Airway epithelial cell (primary cell): ENCODE measurements at places on chromosomes 4 and X. TPM values are rescaled to one million over a fixed set of nuclear protein-coding genes. Genes with fewer than 3 reads are reported as not detected.

Gene CXCL8
- total RNA-seq = 23.4 and 37.9 TPM in 2 replicates

Gene SAP30
- 17.8 and 19.7 TPM in 2 replicates for total RNA-seq

Gene PUDP
- total RNA-seq = 20.9 and 21.8 TPM in 2 replicates

Gene TLL1
- 0.92 and 1.1 TPM in 2 replicates for total RNA-seq

Gene POLN
- 0.37 and 1.1 TPM in 2 replicates for total RNA-seq

Gene TMPRSS11B
- total RNA-seq = 0.05 and 0.99 TPM in 2 replicates

Gene RNF212
- 0.35 TPM in 1 of 2 replicates, not detected in the other for total RNA-seq

Gene UGT2B15
- total RNA-seq = 1.2 TPM in 1 of 2 replicates, not detected in the other

Gene KIAA1210
- total RNA-seq = not detected in 2 replicates

Gene SLC34A2
- 0.09 and 0.21 TPM in 2 replicates for total RNA-seq

Gene SHOX
- not detected in 2 replicates for total RNA-seq

Gene SPANXA1
- not detected in 2 replicates for total RNA-seq

Gene STPG2
- total RNA-seq = not detected in 2 replicates

Gene CXCL6
- total RNA-seq = 2.3 and 3.6 TPM in 2 replicates

Gene GPRIN3
- not detected in 2 replicates for total RNA-seq

Gene PNCK
- total RNA-seq = 1.2 and 1.5 TPM in 2 replicates

Gene DUSP9
- 5.4 and 5.9 TPM in 2 replicates for total RNA-seq

Gene SPOCK3
- 0.56 and 3.5 TPM in 2 replicates for total RNA-seq

Gene SH3RF1
- 12.8 and 17.2 TPM in 2 replicates for total RNA-seq

Gene SPANXN3
- not detected in 2 replicates for total RNA-seq

Gene NR0B1
- 0.23 TPM in 1 of 2 replicates, not detected in the other for total RNA-seq

Gene SSX4
- total RNA-seq = not detected in 2 replicates

Gene NLGN4X
- total RNA-seq = not detected in 2 replicates

Gene PPP4R3C
- not detected in 2 replicates for total RNA-seq

Gene CTSO
- 1.8 and 2.9 TPM in 2 replicates for total RNA-seq

Gene SCML2
- total RNA-seq = 0.21 and 0.42 TPM in 2 replicates

Gene SPANXN1
- total RNA-seq = not detected in 2 replicates

Gene GPR78
- total RNA-seq = not detected in 2 replicates

Gene FHDC1
- 3.6 and 6.3 TPM in 2 replicates for total RNA-seq

Gene ANXA10
- 0.56 TPM in 1 of 2 replicates, not detected in the other for total RNA-seq

Gene KLHL8
- 3.4 and 4.9 TPM in 2 replicates for total RNA-seq

Gene MAP3K15
- total RNA-seq = not detected in 2 replicates

Gene NFKB1
- 23.8 and 33.9 TPM in 2 replicates for total RNA-seq

Gene COL25A1
- not detected in 2 replicates for total RNA-seq

Gene PHOX2B
- total RNA-seq = not detected in 2 replicates

Gene GLRA2
- total RNA-seq = not detected in 2 replicates

Gene CT45A2
- total RNA-seq = not detected in 2 replicates

Gene ATP1B4
- not detected in 2 replicates for total RNA-seq

Gene FANCB
- total RNA-seq = 2.1 and 2.3 TPM in 2 replicates

Gene GAGE12F
- total RNA-seq = not detected in 2 replicates

Gene STBD1
- 1.1 and 2.1 TPM in 2 replicates for total RNA-seq

Gene MAGEA8
- total RNA-seq = not detected in 2 replicates

Gene BEX5
- 0.79 TPM in 1 of 2 replicates, not detected in the other for total RNA-seq

Gene UCP1
- total RNA-seq = not detected in 2 replicates
